ENCODE measurements at places on chromosomes 5 and 9.

- DNase-seq: no peak
These were observed 737.3 kb upstream of the DMAC1 start for GRCh38 chr9:8536845-8537244.

GRCh38 chr5:151719228-151720000, 32.7 kb upstream of the SPARC start:
- DNase-seq: no peak

DNA sequence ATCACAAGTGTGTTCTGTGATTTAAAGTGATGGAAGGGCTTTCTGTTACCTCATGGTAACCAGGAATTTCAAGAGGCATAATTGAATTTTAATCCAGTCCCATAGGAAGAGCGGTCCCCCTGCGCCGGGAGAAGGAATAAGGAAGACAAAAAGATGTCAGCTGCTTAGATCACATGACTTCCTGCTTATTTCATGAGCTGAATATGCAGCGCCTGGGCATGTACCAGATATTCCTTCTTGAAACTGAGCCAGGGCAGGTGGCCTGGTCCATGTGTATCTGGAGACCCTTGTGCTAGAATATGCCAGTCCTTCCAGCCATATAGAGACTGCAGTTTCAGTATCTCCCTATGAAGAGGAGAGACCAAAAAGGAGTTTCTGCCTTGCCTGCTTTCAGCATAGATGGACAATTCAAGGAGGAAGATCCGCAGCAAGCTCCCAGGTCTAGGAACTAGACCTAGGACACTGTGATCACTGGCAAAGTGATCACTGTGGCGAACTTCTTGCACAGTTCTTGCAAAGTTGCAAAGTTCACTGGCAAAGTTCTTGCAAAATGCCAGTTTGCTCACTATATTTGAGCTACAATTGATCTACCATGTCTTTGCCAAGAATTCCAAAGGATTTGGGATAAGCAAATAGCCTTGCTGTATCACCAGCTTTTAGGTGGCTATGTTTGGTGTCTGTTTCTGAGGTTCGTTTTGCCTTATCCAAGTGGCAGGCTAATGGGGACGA, 102.9 kb upstream of the PHYKPL start:
- DNase-seq: no peak

- DNase-seq: no peak
These were observed 23.9 kb upstream of the SAP30L start for GRCh38 chr5:154421868-154422267.

DNA sequence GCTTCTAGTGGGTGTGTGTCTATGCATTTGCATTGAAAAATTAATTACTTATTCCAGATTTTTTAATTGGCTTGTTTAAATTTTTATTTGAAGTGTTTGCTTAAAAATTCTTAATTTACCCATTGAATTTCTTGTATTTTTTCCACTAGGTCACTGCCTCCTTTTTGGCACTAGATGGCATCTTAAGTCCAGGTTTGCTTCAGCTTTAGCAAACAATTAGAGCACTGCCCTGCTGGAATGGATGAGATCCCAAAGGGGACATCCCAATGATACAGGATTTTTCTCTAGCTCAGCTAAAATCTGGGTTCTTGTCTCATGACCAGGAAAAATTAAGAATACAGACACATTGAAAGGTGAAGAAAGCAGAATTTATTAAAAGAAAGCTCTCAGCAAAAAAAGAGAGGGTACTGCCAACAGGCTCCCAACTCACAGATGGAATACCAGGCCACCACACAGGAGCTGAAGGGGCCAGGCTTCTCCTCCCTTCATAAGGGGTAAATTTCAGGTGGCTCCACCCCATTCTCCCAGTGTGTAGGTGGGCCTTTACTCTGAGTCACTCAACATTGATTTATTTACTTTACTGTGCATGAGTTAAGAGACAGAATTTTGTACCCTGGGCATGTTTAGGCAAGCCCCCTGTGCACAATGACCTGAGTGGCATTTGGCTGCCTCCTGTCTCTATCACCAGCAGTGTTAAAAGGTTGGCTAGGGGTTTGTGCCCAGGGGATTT, 532.4 kb downstream of the ANXA1 start:
- no peak for DNase-seq

- DNase-seq: no peak
These were observed 93.9 kb upstream of the NEK6 start for GRCh38 chr9:124163760-124164255.

- no peak for DNase-seq
These were observed 219.9 kb upstream of the NREP start for GRCh38 chr5:111976705-111977435.

DNA sequence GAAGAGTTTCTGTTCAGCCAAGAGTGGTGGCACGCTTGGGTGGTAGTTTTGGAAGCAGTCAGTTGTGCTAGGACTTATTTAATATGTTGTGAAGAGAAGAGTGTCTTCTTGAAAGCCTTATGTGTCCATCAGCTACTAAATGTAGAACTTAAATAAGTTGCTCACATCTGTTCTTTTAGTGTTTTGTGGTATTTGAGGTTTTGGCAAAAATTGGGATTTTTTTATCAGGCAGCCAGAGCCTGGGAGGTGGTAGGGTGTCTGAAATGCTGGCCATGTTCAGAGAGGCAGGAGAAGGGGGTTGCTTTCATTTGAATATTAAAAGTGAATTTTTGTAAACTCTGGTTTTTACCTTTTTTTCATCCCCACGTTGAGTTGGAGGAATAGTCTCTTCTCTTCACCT, 24.2 kb upstream of the ZBTB34 start:
- no peak for DNase-seq

DNA sequence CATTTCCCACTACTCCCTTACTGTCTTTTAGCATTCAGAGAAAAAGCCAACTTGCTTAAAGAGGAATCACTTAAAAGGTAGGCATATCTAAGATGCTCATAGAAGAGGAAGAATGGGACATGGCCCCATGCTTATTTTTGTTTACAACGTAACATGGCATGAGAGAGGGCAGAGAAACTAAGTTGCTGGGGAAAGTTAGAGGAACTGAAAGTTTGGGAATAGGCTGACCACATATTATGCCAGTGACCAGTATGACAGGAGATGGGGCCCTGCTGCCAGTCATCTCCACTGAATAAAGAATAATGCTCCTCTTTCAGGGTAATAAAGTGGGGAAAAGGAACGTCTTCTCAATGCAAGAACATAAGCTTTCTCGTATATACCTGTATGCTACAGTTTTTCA, 1.9 kb downstream of the PLPP6 start:
- no peak for DNase-seq

GRCh38 chr5:55037046-55037771, 13.2 kb downstream of the GZMK start:
- peak; percentile 30 for DNase-seq

GRCh38 chr9:98406469-98406868, 151.0 kb upstream of the TBC1D2 start:
- DNase-seq: no peak

DNA sequence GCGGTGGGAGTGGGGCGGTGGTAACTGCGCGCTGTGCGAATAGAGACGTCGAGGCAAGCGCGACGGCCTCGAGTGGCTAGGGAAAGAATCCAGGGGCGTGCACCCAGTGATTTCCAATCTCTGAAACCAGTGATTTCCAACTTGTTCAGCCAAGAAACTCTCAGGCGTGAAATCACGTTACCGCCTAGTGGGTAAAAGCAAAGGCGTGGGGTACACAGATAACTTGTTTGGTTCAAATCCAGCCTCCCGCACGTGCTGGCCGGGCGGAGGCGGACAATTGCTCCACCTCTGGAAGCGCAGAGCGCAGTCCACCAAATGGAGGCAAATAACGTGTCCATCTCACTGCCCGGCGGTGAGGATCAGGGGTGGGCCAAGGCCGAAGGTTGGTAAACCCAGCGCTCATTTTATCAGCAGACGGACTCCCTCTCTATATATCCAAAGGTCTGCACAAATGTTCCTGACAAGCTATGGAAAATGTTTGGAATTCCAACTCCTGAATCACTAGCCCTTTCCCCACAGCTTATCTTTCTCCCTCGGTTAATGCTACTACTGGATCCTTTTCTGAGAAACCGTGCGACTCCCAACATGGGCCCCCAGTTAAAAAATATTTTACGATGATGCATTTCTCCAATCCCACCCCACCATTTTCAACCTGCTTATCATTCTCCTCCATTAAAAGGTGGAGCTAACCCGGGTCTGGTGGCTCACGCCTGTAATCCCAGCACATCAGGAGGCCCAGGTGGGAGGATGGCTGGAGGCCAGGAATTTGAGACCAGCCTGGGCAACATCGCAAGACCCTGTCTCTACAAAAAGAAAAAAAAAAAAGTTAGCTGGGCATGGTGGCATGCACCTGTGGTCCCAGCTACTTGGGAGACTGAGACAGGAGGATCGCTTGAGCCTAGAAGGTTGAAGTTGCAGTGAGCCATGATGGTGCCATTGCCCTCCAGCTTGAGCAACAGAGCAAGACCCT, 950 bp upstream of the FNBP1 start:
- DNase-seq: no peak

DNA sequence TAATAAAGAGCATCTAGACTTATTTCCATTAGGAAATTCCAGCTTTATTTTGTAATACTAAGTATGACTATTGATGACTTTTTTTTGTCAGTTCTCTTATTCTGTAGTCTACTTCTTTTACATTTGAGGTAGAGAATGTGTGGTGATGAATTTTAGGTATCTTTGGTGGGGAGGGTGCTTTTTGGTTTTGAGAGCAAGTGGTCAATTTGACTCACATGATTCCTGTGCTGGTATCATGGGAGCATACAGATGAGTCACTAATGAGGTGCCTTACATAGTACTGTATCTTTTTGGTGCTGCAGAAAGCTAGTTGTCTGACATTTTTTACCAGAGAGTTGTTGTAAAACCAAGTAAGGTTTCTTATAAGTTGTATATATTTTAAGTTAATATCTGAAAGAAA, 35.3 kb downstream of the ERBIN start:
- DNase-seq: peak; percentile 22

DNA sequence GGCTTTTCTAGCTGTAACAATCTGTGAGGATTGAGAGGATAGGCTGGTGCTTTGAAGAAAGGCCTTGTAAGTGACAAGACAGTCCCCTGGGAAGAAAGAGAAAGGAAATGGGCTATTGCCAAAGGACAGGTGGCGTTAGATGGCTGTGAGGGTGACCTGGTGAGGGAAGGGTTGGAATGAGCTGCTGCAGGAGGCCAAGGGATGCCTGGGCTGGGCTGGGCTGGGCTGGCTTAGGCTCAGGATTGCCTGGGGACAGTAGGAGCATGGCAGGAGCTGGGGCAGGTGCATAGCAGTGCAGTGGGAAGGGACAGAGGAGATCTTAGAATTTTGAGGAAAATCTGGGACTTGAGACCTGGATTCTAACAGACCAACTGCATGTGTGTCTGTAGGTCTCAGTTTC, 9.7 kb upstream of the MYOZ3 start:
- no peak for DNase-seq

GRCh38 chr9:90054810-90055209, 450.0 kb downstream of the GADD45G start:
- no peak for DNase-seq

DNA sequence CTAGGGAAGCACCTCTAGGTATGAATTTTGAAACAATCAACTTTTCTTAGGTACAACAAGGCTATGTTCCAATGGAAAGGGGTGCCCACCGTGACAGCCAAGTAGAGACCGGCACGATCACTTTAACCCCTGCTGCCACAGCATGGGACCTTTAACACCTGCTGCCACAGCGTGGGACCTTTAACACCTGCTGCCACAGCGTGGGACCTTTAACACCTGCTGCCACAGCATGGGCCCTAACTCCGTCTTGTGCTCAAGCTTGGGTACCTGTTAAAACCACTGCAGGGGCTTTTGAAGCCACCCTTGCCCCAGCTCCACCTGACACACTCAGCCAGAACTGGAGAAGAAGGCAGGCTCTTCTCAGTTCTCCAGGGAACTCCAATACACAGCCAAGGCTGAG, 18.2 kb upstream of the MXD3 start:
- DNase-seq: no peak

DNA sequence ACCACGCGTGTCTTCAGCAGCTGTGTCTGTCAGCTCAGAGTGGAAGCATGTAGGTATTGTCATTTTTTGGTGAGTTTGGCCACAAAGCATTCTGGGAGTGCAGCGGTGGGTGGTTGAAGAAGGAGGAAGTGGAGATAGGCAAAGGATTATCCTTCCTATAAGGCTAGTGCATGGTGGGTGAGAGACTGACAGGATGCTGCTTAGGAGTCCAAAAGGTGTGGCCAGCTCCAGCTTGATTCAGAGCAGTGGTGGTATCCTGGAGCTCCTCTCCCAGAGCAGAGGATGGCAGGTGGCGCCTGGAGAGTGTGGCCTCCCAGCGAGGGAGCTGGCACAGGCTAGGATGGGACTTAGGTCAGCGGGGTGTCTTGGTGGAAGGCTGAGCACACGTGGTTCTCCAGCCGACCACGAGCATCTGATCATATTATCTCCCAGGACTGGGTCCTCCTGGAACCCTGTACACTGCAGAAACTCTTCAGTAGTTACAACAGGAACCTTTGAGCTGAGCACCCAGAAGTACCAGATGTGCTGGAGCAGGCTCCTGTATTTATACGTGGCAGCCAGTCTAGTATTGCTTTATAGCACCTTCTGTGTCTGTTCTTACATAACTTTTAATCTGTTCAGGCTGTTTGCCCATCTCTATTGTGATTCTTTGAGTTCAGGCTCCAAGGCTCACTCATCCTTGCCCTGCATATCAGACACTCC, 29.6 kb downstream of the MAML1 start:
- DNase-seq: no peak

DNA sequence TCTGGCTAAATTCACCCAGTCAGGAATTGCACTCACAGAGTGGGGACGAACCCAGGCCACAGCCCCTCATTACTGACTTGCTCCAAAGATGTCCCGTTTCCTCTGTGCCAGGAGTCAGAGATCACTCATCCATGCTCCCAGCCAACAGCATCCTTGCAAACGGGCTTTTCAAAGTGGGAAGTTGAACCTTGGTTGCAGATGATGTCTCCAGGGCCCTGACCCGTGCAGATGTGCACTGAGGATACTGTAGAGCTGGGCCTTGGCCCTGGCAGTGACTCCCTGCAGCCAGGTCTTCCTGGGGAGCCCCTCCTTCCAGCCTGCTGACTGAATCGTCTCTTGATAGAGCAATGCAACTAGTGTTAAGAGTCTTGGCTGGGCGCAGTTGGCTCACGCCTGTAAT, 22.3 kb downstream of the TCF7 start:
- DNase-seq: no peak

- DNase-seq: no peak
These were observed 515 bp downstream of the LCP2 start for GRCh38 chr5:170296935-170297588.

GRCh38 chr9:5857928-5858327, 25.0 kb upstream of the ERMP1 start:
- DNase-seq: no peak

DNA sequence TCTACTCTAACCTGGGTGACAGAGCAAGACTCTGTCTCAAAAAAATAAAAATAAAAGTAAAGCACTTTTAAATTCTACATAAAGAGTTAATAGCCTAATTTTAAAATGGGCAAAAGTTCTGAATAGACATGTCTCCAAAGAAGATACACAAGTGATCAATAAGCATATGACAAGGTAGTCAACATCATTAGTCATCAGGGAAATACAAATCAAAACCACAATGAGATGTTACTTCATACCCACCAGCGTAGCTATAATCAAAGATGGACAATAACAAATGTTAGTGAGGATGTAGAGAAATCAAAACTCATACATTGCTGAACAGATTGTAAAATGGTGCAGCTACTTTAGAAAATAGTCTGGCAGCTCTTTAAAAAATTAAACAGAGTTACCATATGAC, 64.1 kb downstream of the IQGAP2 start:
- DNase-seq: no peak

GRCh38 chr5:3310541-3311261, 284.9 kb upstream of the IRX1 start:
- DNase-seq: no peak

All from stimulated activated CD4-positive, alpha-beta T cell treated with anti-CD3 and anti-CD28 coated beads, Interleukin-4, amount 100 ng/mL, for 4 hours (primary cell).